PC-9 (cell line): ENCODE measurements at places on chromosomes 7 and 10.

DNA sequence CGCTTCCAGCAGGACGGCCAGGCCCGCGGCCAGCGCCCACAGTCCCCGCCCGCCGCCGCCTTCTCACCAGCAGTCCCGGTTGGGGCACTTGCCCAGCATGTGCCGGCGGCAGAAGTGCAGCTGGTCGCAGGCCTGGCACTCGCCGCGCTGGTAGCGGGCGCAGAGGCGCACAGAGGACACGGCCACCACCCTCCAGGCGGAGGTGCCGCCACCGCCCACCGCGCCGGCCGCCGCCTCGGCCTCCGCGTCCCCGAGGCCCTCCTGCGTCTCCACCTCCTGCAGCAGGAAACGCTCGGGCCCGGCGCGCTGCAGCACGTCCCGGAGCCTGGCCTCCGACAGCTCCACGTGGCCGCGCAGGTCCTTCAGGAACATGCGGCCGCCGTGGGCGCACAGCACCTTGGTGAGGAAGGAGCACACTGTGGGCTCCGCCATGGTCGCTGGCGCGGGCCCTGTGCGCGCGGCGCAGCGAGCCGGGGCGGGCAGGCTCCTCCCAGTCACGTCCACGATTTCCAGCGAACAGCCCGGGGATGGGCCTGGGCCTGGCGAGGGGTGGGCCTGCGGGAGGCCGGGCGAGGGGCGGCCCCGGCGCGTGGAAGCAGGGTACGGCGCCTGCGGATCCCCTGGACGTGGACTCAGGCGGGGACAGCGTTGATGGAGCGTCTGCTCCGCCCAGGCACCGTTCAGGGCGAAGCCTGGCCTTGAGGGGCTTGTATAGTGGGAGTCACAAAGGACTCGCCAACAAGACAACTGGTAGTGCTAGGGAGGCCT lies at the start of gene ZC3HAV1L:
ZC3HAV1L (minus strand) TSS at position 457 of the 768 bp plus-strand sequence; CDS start at position 432, 25 bp downstream.
- H3K27me3 ChIP-seq = no peaks in the 10 kb centered on the region
- peaks cover 15% of the 10 kb centered on the region for H3K4me1 ChIP-seq
- DNase-seq = peak; percentile 47
- H3K4me3 ChIP-seq = peak within 1 kb of the TSS; percentile 95

DNA sequence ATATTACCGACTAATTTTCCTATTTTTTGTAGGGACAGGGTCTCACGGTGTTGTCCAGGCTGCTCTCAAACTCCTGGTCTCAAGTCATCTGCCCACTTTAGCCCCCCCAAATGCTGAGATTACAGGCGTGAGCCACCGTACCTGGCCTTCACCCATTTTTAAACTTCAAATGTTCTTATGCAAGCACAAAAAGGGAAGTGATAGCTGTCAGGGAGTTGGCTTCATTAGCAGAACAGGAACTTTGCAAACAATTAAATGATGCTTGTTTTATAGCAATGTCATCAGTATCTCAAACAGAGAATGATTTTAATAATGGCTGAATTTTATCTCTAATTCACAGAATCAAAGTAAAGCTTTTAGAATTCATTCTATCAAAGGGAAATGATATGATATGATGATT lies 49.8 kb upstream of the FAM171A1 start:
- H3K36me3 ChIP-seq = no peaks in the 10 kb centered on the region
- no peak for DNase-seq
- H3K4me3 ChIP-seq = no peak overlapping the region
- no peak overlapping the region for H3K27ac ChIP-seq
- no peaks in the 10 kb centered on the region for H3K4me1 ChIP-seq

- DNase-seq = no peak
- no peak overlapping the region for H3K4me3 ChIP-seq
- no peaks in the 10 kb centered on the region for H3K4me1 ChIP-seq
- no peak overlapping the region for H3K27ac ChIP-seq
- peaks cover 5% of the 10 kb centered on the region; the same call in 1 of the 2 replicates for H3K27me3 ChIP-seq
Measured at GRCh38 chr7:98011996-98012395, 22.0 kb upstream of the OCM2 start.

DNA sequence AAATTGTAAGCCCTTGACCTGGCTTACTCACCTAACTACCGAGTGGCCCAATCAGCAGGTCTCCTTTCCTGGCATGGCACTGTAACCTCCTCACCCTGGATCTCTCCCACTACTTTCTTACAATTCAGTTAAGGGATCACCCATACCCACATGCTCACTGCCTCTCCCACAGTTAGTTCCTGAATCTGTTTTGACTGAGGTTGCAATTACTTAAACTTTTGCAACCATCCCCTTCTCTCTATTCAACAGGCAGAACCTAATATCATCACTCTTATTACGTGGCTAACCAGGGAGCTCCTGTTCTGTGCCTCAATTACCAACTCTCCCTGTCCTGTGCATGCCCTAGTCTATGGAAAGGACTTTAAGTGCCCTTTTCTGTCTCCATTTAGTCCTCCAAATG lies 84.2 kb upstream of the IKZF1 start:
- no peak overlapping the region for H3K27ac ChIP-seq
- H3K4me1 ChIP-seq = no peaks in the 10 kb centered on the region
- H3K27me3 ChIP-seq = peaks cover 31% of the 10 kb centered on the region
- no peak overlapping the region for H3K4me3 ChIP-seq

DNA sequence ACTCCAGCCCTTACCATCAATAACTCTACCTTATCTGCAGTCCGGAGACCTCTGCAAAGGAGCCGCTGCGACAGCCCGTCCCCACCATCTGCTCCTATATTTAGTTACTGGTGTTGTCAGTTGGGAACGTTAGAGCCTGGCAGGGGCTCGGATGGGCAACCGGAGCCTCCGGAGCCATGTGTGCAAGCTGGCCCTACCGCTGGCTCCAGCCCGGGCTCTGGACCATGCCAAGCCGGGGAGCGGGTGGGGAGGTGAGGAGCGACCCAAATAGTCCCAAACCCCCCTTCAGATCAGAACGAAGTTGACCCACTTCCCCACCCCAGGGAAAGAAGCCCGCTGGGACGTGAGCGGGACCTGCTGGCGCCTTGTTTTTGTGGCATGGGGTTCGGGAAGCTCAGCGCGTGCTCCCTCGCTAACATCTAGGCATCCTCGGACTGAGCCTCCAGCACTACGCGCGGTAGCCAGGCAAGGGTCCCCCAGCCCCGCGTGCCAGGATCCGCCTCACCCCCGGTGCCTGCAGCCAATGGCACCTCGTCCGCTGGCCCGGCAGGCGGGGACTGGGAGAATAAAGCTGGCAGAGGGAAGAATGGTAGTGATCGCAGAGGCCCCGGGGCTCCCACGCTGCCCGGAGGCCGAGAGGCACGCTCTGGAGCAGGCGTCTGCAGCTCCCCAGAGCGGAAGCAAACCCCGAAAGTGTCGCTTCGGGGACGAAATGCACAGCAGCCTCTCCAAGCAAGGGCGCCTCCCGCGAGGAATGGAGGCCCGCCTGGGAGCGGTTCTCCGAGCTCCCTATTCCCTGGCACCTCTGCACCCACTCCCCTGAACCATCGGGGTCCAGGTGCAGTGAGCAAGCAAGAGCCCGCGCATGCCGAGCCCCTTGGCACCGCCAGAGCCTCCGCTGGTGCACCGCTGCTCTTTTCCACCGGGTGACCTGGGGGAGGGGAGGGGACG lies 679 bp downstream of the LRRC20 start:
- H3K36me3 ChIP-seq = no peaks in the 10 kb centered on the region
- peak; percentile 52 for DNase-seq
- no peak overlapping the region for H3K27ac ChIP-seq
- H3K4me1 ChIP-seq = peaks cover 29% of the 10 kb centered on the region
- no peaks in the 10 kb centered on the region for H3K27me3 ChIP-seq

DNA sequence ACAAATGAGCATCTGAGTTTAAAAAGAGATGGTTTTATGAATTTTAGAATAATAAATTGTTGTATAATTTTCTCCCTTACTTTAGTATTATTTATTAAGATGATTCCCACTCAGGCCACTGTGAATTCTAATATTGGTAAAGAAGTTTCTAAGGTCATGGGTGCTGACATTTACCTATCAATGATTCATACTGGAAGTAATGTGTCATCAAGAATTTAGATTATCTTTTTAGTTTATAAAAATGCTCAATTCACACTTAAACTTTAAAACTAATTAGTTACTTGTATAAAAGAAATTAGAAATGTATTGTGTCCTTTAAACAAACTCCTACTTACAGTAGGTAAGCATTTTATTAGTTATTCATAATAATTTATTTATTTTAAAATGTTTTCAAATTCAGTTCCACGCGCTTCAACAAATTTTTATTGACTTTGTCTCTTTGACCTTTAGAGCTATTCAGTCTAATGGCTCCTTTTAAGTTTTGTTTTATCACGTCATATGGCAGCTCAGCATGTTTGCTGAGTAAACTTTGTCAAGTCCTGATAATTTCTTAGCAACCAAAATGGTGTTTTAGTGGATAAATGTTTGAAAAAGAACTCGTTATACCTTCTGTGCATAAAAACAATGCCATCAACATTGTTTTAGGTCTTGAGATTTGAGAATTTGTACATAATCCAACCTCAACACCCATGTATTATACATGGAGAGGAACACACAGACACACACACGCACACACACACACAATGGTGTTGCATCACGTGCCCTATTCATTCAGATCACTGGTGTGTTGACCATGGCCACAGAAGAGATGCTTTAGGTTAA lies 15.1 kb upstream of the MRC1 start:
- no peak for DNase-seq
- no peaks in the 10 kb centered on the region for H3K36me3 ChIP-seq
- no peaks in the 10 kb centered on the region for H3K4me1 ChIP-seq
- H3K4me3 ChIP-seq = no peak overlapping the region
- H3K27me3 ChIP-seq = no peaks in the 10 kb centered on the region

- no peaks in the 10 kb centered on the region for H3K27me3 ChIP-seq
- no peak overlapping the region for H3K4me3 ChIP-seq
- no peak for DNase-seq
- H3K27ac ChIP-seq = no peak overlapping the region
- peaks cover 6% of the 10 kb centered on the region for H3K4me1 ChIP-seq
Measured at GRCh38 chr7:26444555-26444954, 152.9 kb downstream of the SNX10 start.
